ENCODE measurements at places on chromosomes 16 and 17. TPM values are rescaled to one million over a fixed set of nuclear protein-coding genes. Genes with fewer than 3 reads are reported as not detected.

- peak; percentile 37 for DNase-seq
These were observed 412 bp downstream of the EPN2 start for GRCh38 chr17:19237389-19238166.

DNA sequence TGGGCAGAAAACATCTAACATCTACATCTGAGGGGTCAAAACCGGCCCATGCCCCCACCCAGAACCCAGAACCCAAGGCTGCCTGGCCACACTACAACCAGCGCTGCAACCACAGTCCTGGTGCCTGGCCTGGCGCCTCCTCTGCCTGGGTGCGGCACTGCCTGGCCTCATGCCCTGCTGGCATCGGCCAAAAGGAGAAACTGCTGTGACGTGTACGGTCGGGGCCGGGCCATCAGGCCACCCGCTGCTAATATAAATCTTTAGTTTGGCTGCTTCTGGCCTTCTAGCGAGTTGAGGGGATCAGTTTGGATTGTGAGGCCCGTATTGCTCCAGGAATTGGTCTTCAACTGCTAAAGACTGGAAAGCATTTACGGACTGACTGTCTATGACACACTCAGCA is 22.8 kb downstream of the TMEM204 start:
- DNase-seq, result no peak

DNA sequence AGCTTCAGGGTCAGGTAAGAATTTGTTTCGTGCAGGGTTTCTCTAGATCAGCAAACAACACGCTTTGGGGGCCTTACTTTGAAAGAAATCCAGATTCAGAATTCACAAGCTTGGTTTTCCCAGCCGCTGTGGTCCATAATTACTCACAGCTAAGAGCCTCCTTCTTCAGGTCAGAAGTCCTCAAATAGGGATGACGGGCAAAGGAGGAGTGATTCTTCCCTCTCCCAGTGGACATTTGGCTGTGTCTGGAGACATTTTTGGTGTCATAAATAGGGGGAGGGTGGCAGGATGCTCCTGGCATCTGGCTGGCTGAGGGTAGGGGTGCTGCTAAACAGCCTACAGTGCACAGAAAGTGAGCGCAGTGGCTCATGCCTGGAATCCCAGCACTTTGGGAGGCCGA is 48.6 kb upstream of the USP7 start:
- no peak for DNase-seq

- no peak for DNase-seq
These were observed 215.9 kb upstream of the GSE1 start for GRCh38 chr16:85396879-85397871.

Gene TMEM235
- total RNA-seq, result 21.1 TPM
